Activated T-cell treated with anti-CD3 and anti-CD28 coated beads, Interleukin-2, amount 50 U/mL, for 48 hours (primary cell): ENCODE measurements at places on chromosomes 1 and 21.

DNA sequence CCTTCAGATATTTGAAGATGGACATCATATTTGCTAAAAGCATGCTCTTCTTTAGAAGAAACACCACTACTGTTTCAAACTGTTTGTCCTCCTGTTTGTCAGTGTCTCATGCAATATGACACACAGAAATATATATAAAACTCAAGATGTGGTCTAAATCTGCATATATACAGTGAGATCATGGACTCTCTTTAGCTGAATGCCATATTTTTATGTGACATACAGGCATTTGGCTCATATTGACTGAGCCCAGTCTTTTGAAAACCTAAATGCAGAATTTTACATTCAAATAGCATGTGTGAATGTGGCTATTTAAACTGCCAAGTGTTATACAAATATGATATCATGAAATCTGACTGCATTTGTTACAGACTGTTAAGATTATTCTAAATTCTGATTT lies 18.4 kb downstream of the GDAP2 start:
- DNase-seq: no peak

DNA sequence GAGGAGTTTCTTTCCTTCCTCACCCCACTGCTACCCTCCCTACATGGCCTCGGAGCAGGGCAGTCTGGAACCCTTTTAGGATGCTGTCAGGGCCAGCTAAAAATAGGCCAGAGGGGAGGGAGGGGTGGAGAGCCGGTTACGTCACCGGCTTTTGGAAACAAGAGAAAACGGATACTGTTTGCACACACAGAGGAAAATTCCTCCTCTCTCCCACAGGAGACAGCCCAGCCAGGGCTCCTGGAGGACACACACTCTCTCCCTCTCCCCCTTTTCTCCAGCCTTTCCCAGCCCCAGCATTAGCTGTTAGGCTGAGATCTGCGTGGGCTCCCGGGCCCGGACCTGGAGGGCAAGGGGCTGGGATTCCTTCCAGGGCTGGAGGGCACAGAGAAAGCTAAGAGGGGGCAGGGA lies 20.0 kb upstream of the ALDH4A1 start:
- no peak for DNase-seq

DNA sequence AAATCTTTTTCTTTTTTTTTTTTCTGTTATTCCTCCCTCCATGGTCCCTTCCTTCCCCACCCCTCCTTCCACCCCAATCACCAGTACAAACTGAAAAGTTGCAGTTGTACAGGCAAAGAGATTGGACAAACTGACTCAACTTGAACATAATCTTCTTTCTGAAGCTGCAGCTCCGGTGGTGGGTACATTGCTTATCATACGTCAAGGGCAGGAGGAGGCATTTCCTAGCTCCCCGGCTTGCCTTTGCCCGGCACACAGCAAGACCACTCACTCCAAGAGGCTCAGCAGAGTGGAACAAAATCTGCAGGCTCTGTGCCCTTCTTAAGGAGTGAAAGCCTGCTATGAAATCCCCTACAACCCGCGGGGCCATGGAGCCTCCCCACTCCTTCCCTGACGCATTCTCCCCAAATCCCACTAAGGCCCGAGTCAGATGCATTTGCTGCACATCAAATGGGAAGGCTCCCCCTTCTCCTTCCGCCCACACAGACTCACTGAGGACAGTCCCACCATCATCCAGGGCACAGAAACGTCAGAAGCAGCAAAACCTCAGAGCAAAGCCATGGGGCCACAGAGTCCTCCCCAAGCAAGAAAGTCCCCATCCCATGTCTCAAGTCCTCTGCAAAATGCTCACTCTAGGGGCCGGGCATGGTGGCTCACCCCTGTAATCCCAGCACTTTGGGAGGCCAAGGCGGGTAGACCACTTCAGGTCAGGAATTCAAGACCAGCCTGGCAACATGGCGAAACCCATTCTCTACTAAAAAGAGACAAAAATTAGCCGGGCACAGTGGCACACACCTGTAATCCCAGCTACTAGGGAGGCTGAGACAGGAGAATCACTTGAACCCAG lies 45.9 kb downstream of the SYF2 start:
- DNase-seq: no peak

DNA sequence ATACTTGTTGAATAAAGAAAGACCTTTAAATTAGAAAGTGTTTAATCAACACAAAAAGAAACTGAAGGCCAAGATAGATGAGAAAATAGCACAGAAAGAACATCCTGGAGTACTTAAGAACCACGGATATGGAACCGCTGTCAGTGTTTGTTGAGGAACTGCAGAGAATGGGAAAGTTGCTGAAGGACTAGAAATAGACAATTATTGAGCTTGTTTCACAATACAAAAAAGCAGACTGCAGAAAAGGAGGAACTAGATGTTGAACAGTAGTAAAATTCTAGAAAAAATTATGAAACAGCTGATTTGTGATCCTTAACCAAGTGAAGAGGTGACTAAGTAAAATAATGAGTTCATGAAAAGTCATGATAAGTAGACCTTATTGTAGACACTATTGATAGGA lies 29.7 kb downstream of the MYSM1 start:
- DNase-seq: no peak

GRCh38 chr21:43211072-43211759 lies 42.4 kb downstream of the CRYAA start:
- peak; percentile 11 for DNase-seq

DNA sequence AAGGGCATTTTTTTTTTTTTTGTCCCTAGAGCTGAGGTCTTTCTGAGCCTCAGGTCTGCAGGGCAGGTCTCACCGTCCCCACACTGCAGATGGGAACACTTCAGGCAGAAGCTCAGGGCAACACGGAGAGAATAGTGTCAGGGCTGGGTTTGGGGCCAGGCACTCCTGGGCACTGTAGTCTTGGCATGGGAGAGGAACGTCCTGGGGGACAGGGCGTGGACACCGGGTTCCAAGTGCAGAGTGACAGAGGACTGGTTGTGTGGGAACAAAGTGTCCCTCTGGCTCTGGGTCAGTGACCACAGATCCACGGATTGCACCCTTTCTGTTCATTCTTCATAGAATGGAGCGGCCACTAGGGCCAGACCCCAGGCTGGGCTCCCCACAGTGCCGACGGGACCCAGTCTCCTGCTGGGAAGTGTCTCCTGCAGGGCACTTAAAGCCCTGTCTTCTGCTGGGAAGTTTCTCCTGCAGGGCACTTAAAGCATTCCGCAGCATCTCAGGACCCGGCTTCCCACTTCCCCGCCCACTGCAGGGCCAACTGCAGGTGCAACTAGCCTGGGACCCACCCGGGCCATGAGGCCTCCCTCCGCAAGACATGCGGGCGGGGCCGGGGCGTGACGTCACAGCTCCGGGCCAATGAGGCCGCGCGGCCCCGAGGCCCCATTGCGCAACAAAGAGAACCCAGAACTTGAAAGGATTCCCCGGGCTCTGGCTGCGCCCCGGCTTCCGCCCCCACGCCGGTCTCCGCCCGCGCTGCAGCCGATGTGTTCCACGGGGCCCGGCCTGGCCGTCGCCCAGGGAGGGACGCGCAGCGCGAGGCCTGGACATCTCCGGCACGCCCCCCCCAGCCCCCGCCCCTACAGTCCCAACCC lies 1.2 kb downstream of the GPR153 start:
- DNase-seq: peak; percentile 86

- no peak for DNase-seq
Measured at GRCh38 chr1:213457186-213457585, 406.1 kb downstream of the RPS6KC1 start.

DNA sequence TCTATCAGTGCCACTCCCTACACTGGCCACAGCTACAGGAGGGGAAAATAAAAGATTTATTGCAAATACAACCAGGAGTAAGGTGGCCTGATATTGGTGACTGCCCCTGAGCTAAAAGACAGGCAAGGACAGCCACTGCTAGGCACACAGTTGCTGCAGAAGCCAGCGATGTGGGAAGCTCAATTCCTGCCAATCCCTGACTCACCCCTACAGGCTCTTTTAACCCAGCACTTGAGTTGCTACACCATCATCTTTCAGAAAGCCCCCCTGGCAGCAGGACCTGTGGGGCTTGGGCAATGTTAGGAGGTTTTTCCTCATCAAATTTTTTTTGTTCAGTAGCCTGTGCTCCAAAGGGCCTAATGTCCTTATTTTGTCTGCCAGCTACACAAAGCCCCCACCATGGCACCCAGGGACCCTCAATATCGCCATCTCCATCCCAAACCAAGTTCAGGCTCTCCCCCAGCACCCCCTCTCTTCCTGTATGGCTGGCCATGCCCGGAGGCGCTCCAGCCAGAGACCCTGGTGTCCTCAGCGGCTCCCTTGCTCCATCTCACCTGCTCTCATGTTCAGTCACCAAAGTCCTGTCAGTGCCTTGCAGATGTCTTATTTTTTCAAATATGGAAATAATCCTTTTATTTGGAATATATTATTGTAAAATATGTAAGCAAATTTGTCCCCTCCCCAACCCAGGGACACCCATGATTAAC lies 13.4 kb downstream of the CLEC20A start:
- no peak for DNase-seq

GRCh38 chr1:37795340-37796125 lies 1.9 kb downstream of the MANEAL start:
- DNase-seq: peak; percentile 73

DNA sequence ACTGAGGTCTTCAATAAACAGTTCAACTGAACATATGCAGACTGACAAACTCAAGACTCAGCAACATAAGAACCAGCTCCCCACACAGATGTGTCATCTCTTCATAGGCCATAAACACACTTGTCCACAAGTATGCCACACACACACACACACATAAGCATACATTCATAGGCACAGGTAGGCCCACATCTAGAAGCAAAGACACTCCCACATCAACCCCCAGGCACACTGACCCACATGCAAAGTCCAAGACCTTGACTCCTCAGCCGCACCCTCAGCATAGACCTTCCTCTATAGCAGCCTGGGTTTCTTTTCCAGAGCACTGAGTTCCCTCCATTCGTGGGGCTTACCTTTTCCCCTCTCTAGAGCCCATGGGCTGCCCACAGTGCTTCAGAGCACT lies 1.4 kb downstream of the LAD1 start:
- no peak for DNase-seq

- DNase-seq: no peak
Measured at GRCh38 chr1:219697682-219698081, 84.8 kb upstream of the ZC3H11B start.

DNA sequence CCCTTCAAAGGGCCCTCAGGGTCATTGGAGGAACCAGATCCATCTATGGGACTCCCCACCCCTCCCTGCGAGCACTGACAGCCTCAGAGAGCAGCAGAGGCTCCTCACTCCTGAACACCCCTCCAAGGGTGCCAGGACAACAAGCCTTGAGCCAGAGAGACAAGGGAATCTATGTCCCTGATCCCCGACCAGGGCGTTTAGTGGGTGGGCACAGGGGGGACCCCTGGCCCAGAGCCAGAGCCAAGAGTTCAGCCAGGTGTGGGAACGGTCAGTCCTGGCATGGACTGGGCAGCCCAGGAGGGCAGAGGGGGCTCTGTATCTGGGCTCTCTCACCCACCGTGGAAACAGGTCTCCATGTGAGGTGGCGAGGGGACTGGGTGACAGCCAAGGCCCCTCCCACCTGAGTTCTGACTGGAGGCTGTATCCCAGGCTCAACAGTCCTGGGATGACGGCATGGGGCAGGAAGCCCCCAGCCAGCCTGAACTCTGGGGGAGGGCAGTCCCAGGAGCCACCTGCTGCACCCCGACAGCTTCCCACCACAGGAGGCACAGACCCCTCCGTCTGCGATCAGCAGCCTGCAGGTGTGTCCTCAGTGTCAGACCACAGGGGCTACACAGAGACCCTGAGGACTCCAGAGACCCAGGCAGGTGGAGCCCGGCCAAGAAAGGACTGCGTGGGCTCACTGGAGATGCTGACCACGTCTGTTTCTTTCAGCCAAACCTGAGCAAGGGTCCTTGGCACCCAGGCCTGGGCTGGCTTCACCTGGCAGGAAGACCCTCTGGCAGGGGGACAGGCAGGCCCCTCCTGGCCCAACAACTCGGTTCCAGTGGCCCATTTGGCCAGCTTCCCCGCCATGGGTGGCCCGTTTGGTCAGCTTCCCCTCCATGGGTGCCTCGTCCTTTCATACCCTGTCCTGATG lies 11.2 kb upstream of the SRARP start:
- no peak for DNase-seq

DNA sequence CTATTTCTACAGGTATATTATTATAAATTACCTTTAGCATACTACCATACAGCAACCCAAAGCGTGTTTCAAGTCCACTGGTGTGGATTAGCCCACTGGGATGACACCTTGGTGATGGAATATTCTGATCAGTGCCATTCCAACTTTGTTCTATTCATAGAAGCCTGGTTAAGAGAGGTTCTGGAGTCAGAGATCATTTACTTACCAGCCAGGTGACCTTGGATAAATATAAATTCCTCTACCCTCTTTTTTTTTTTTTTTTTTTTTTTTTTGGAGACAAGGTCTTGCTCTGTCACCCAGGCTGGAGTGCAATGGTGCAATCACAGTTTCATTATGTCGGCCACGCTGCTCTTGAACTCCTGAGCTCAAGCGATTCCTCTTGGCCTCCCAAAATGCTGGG lies at the start of gene SPATA45:
TSS of gene SPATA45 (minus strand) at position 101 of the 400 bp plus-strand sequence. CDS start 11,500 bp downstream, outside the sequence.
- DNase-seq: no peak

- no peak for DNase-seq
Measured at GRCh38 chr21:45546636-45547544, 4.7 kb upstream of the SLC19A1 start.

DNA sequence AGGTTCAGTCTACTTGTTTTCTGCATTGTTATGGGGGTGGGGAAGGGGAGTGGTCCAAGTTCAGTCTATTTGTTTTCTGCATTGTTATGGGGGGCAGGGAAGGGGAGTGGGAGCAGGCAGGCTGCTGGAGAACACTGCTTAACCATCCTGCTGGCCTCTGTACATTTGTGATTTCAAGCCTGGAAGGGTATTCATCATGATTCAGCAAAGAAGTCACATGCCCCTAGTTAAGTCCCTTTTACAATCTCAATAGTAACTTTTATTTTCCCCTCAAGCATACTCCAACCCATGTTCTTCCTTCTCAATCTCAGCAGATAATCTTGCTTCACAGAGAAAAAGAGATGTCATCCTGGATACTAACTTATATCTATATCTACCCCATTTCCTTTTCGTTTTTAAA lies 7.9 kb downstream of the LYST start:
- DNase-seq: no peak

GRCh38 chr1:230365723-230366307 lies 60.3 kb downstream of the PGBD5 start:
- no peak for DNase-seq
